ENCODE measurements at places on chromosomes 1 and 21.

GRCh38 chr1:182359645-182360044 is 31.9 kb downstream of the GLUL start:
- DNase-seq: no peak

- no peak for DNase-seq
These were observed 58.2 kb downstream of the MRPS6 start for GRCh38 chr21:34131586-34131985.

- DNase-seq: no peak
These were observed 24.0 kb downstream of the NGF start for GRCh38 chr1:115314092-115314491.

DNA sequence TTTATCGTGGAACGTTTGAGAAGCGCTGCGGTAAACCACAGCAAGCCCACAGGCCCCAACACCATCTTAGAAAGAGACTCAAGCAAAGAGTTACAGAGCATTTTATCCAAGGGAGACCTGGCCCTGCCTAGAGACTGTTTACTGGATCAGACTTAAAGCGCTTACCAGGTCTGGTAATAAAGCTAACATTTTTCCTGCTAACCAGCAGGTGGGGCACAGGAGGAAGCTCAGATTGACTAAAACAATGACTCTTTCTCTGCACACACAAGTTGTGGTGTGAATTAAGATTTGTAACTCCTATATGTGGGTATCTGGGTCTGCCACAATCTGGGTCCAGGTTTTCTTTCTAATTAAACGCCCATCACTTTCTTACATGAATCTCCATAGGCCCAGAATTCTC is 136.5 kb upstream of the ETS2 start:
- DNase-seq: no peak

- DNase-seq: no peak
These were observed 9.4 kb upstream of the HENMT1 start for GRCh38 chr1:108670131-108670773.

GRCh38 chr1:48730164-48730910 is 46.4 kb downstream of the BEND5 start:
- no peak for DNase-seq

GRCh38 chr1:32215629-32216480 is 6.3 kb downstream of the TMEM234 start:
- DNase-seq: no peak

- DNase-seq: no peak
These were observed 41.7 kb downstream of the EVI5 start for GRCh38 chr1:92743221-92743620.

DNA sequence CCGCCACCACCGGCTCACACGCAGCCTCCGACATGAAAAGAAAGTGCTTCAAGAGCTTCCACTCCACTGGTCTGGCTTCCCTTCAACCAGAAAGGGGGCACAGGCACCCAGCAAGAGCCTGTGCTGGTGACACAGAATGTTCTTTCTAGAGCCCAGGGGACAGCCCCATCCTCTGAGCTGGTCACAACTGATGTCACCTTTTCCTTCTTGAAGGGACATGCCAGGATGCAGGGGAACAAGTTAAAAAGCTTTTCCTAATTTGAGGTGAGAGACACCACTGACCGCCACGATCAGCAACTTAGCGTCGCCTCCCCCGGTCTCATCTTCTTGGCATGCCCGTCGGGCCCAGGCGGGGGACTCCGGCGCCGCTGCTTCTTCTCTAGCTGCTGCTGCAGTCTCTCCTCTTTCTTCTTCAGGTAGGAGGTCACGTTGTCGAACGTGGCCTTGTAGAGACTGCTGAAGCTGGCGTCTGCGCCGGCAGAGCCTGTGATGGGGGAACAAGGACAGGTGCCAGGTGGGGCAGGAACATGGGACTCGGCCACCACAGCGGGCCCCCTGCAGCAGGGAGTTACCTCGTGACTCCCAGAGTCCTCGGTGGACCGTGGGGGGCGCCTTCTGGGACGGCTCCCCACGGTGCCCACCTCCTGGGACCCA is 29.5 kb downstream of the WDR4 start:
- DNase-seq: no peak

DNA sequence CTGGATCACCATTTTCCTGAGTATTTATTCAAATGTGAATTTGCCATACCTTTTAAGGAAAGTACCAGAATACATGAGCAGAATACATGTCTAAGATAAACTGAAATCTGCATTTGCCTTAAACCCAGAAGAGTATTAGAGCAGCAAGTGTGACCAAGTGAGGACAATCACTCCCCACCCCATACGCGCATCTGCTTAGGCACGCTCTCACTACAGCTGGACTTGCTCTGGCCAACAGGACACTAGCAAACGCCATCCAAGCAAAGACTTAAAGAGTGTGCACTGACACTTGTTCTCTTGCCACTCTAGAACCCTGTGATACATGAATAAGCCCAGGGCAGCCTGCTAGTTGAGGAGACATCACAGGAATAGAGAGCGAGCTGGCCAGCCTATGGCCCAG is 25.6 kb downstream of the NUP133 start:
- DNase-seq: no peak

GRCh38 chr1:76494807-76495206 is 372.5 kb upstream of the ST6GALNAC5 start:
- DNase-seq: no peak

- DNase-seq: no peak
These were observed 22.1 kb upstream of the EYA3 start for GRCh38 chr1:28110555-28110954.

GRCh38 chr1:234699795-234700665 is 90.1 kb upstream of the IRF2BP2 start:
- no peak for DNase-seq

GRCh38 chr1:62530516-62531154 is 66.7 kb upstream of the ANGPTL3 start:
- no peak for DNase-seq

Measured in activated gamma-delta T cell (primary cell).